CD8-positive, alpha-beta T cell (primary cell): ENCODE measurements at places on chromosomes 7 and 10. TPM values are rescaled to one million over a fixed set of nuclear protein-coding genes. Genes with fewer than 3 reads are reported as not detected.

Gene CACNA2D1
- not detected for total RNA-seq

Gene WEE2
- 0.22 TPM for total RNA-seq

Gene PON3
- not detected for total RNA-seq

Gene NACAD
- total RNA-seq, result 1.7 TPM

Gene CDNF
- total RNA-seq, result 2.5 TPM

Gene LIPJ
- not detected for total RNA-seq

Gene FAM25C
- not detected for total RNA-seq

Gene GPR85
- not detected for total RNA-seq

Gene CUZD1
- 0.33 TPM for total RNA-seq

Gene CYP2C18
- not detected for total RNA-seq

Gene ASB13
- total RNA-seq, result 1.9 TPM

Gene ZNF117
- 1.3 TPM for total RNA-seq

Gene BLVRA
- total RNA-seq, result 12.8 TPM

Gene ADRB1
- 1.4 TPM for total RNA-seq

DNA sequence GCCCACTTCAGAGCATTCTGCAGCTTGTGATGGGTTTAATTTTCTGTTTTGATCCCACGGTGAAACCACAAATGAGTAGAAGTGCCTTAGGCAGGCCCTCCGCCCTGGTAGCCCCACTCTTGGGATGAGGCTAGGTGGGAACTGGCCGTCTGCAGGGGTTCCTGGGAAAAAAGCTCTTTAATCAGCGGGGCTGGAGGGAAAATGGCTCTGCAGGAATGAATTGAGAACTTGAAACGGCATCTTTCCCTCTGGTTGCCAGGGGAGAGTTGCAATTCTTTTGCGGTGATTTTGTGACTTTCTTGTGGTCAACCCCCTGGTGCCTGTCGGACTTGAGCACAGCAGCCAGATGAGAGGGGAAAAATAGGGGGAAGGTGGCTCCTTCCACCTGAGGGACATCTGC is 32.7 kb downstream of the COL26A1 start:
- DNase-seq, result no peak

- DNase-seq, result no peak
Observed at GRCh38 chr7:70693321-70693685, 438.6 kb upstream of the GALNT17 start.

DNA sequence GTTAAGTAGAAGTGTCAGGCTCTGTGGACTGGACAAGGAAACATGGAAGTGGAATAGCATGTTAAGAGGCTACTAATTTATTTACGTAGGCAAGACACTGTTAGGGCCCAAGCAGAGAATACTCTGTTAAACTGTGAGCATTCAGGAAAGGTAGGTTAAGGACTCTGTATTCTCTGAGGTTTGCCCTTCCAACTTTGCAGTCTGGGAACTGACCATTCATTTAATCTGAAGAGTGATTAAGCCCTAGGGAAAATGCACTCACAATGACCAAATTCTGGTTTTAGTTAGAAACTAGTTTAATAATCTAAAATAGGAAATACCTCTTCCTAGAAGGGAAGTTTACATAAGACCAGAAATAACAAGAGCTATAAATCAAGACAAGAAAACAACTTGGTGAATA is 266.6 kb downstream of the SUGCT start:
- DNase-seq, result no peak

DNA sequence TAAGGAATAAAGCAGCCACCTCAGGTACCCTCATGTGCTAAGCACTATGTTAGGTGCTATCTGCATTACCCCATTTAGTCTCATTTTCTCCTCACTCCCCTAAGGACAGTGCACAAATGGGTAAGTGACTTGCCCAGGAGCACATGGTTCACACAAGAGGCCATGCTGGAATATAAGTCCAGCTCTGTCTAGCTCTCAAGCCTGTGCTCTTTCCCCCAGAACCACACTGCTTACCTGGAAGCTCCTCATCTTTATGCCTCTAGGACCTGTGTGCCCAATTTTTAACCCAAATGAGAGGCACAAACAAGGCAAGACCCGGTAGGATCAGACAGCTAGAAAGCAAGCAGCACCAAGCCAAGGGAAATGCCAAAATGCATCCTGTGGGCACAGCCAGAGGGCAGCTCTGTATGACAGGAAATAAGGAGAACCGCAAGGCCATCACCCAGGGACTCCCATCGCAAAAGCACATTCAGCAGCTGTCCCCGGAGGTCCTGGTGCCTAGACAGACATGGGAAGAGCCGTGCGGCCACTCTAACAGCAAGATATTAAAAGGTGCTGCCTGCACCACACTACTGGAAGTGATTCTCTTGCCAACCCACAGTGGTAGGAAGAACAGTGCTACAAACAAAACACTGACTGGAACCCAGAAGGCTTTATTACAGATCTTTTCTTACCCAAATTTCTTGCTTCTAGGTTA is 88.1 kb downstream of the GSAP start:
- peak; percentile 30 for DNase-seq

DNA sequence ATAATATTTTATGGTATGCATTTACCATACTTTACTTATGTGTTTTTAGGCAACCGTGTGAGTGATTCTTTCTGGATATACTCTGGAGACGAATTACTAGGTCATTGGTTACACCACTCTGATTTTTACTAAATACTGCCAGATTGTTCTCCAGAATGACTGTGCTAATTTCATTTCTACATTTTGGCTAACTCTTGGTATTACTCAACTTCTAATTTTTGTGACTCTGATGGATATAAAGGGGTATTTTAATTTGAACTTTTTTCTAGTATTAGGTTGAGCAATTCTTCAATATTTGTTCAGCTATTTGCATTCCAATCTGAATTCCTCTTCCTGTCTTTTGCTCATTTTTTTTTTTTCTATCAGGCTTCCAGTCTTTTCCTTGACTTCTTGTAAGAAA is 223.6 kb downstream of the MDFIC start:
- DNase-seq, result no peak

DNA sequence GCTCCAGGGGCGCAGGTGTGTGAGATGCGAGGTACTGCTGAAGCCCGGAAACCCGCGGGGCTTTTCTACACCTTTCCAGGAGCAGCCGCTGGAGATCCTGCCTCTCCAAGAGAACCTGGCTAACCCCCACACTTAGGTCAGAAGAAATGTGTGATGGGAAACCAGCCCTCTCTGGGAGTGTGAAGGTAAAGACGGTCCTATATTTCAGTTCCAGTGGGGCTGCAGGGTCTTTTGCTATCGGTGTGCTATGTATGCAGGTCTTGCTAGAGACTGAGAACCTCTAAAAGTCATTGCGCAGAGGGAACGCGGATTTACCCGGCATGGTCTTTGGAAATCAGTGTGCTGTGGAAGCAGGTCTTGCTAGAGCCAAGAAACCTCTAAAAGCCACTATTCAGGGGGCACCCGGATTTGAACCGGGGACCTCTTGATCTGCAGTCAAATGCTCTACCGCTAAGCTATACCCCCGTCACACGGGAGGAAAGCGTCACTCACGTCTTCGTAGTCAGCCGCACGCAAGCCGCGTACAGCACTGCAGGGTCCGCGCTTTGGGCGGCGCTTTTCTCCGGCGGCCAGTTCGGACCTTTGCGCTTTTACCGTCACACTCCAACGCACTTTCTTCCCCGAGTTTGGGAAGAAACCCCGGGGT is 46.0 kb downstream of the ZNF777 start:
- DNase-seq, result peak; percentile 44

DNA sequence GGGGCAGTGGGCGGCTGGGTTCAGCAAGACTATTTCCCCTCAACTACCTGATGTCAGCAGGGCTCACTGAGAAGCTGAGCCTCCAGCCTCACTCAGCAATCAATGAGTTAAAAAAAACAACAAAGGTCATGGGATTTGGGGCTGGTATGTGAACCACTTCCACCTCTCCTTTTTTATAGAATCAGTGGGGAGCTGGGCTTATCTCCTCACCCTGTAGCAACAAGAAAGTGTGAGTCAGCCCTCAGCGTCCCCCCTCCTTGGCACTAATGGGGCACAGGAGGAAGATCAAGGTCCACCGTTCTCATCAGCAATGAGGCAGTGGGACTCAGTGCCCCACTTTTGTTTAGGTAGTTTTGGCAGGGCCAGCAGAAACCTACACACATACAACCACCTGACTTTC is 823.5 kb upstream of the POM121L12 start:
- DNase-seq, result no peak

DNA sequence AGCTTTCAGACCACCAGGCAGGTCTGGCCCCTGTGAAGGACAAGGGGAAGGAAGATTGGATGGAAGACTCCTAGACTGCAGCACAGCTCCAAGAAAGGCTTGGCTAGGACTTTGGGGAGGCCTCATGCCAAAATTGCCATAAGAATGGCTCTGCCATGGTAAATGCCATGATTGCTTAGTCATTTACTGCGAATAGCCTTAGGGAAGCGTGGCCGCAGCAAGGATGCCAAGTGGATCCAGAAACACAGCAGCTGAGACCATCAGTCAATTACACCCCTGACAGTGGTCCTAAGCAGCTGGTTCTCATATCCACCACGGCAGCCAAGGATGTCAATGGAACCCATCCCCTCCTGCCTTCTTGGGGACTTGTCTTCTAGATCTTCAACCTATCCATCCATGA is 88.2 kb upstream of the AUTS2 start:
- DNase-seq, result no peak

- DNase-seq, result no peak
Observed at GRCh38 chr10:70528741-70529362, 50.3 kb downstream of the PALD1 start.

GRCh38 chr7:43873300-43873699 is 4.0 kb upstream of the MRPS24 start:
- no peak for DNase-seq

- DNase-seq, result no peak
Observed at GRCh38 chr10:67088036-67088435, 162.2 kb downstream of the LRRTM3 start.

DNA sequence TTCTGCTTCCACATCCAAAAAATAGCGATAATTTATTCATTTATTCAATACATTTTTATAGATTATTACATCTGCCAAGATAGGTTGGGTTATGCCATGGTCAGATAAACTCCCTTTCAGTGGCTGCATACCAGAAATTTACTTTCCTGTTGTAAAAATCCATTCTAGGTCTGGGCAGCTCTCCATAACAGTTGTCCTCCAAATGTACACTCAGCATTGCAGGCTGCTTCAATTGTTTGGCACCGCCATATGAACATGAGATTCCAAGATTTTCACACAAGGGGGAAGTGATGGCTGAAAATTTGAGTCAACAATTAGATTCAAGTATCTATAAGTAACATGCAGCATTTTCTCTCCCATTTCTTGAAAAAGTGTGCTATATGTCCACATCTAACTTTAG is 568.7 kb downstream of the ETV1 start:
- DNase-seq, result no peak

DNA sequence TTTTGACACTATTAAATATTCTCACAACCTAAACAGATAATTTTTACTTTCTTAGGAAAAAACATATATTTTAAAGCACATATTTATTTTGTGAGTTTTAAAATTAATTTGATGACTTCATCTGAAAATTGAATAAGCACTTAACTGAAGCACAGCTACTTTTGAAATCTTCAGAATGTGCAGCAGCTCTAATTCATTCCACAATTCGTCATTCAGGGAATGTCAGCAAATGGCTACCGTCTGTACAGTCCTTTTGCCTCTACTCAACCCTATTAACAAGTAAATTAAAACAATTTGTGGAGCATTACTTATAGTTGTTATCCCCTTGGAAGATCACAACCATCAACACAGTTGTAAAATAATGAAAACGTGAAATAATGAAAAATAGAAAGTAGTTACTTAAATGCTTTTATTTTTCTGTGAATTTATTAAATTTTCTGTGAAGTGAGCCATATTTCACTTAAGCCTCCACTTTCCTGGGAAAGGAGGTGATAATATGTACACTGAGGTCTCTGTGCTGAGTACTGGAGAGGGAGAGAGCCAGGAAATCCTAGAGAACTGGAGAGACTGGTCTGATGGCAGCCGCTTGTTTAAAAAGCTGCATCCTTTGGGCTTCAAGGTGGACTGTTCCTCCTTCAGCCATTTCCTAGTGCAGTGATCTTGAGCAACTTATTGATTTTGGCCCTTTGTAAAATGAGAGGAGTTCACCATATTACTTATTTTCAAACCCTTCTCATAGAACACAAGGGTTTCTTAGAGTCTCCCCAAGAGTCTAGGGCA is 70.6 kb downstream of the REEP3 start:
- DNase-seq, result no peak

GRCh38 chr10:70984986-70985722 is 96.8 kb upstream of the PCBD1 start:
- no peak for DNase-seq

DNA sequence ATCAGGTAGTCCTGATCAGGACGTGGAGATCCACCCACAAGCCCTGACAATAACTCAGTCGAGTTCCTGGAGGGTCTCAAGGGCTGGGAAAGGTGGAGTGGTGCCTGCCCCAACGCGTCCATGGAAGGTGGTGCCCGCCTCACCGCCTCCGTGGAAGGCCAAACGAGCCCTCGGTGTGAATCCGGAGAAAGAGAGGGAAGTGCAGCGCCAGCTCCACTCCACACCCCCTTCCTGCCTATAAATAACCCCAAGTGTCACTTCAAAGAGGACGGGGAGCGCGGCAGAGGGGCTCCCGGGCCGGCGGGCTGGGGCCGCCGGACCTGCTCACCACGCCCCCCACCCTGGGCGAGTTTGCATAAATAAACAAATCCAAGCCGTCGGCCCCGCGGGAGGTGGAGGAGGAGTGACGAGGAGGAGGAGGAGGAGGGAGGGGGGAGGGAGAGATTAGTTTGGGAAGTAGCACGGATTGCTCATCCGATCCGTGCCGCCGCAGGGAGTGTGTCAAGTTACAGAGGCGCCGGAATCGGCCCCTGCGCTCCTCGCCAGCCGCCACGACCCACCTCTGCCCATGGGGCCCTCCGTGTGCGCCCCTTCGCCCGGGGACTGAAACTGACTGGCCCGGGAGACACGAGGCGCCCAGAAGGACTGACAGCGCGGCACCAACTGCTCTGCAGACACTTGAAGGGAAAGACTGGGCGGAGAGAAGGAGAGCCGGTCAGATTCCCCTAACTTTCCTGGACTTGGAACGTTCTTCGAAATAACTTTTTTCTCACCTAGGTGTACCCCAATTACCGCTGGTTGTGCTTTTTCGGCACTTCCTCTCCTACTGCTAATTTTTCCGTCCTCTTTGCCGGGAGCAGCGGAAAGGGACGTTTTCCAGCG is at the start of gene COL13A1:
TSS of gene COL13A1 (plus strand) at position 473 of the 882 bp plus-strand sequence. CDS start 518 bp downstream, outside the sequence.
- DNase-seq, result no peak

DNA sequence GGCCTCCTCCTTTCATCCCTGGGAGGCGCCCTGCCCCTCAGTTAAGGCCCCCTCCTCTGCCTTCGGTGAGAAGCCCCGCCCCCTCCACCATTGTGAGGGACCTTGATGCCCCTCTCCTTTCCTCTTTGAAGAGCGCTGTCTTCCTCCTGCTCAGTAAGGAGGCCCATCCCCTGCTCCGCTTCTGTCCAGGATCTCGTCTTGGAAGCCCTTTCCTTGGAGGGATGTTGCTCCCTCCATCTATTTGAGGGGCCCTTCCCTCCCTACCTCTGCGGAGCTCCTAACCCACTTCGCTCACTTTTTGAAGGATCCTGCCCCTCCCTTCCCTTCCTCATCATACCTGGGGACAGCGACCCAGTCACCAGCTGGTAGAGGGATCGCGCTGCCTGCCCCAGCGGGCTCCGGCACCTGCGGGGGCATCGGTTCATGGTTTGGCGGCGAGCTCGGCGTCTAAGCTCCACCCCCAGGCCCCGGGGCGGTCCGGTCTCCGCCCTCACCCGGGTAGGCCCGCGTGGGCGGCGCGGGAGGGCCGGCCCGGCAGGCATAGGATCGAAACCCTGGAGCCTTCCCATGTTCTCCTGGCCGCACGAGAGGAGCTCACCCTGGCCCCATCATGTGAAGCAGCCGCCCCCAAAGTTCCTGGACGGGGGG is 4.1 kb downstream of the KCNIP2 start:
- peak; percentile 44 for DNase-seq
